ENCODE measurements at places on chromosomes 3 and 15.

DNA sequence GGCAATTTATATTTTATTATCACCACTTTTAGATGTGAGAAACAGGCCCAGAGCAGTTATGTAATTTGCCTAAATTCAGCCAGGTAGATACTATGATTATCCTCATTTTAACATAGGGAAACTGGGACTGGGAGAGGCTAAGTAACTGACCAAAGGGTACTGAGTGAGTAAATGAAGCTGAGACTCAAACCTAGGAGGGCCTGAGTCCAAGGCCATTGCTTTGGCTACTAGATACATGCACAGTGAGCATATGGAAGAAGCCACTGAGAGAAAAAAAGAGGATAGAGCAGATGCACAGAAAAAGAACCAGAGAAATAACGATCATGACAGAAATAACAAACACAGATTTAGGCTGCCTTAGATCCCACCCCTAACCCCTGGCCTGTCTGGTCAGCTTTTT lies 33.6 kb downstream of the USF3 start:
- no peak for DNase-seq

- no peak for DNase-seq
Observed at GRCh38 chr15:77179541-77179998, 108.7 kb upstream of the TSPAN3 start.

DNA sequence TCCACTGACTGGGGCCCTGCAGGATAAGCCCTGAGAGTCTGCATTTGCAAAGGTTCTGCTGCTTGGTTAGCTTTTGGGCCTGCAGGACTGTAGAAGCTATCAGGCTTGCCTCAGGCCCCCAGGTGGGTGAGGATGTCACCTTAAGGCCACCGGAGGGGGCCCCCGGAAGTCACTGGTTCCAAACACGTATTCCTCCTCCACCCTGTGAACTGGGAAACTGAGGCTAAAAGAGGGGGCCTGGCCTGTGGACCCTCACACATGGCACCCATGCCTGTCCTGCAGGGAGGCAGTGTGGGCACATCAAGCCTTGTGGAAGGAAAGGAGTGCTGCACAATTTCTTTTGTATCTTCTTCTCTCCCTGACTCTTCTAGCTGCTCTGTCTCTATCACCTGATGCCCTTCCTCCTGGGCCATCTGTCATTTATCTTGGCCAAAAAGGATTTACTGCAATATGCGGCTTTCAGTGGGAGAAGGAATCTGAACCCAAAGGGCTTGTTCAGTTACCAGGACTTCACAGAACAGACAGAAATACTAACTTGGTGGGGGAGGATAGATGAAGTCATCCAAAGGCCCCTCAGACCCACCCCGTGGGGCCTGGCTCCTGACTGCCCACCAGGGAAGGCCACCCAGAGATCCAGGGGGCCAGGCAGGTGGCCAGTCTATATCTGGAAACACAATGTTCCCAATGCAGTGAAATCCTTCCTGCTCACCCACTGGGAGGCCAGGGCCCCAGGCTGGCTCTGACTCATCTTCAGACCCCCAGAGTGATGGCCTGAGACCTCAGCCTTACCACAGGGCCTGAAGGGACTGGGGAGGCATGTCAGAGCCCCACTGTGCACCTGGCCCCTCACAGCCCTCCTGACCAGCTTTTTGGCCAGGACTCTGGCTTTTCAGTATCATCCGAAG lies 18.3 kb downstream of the UBAP1L start:
- no peak for DNase-seq

DNA sequence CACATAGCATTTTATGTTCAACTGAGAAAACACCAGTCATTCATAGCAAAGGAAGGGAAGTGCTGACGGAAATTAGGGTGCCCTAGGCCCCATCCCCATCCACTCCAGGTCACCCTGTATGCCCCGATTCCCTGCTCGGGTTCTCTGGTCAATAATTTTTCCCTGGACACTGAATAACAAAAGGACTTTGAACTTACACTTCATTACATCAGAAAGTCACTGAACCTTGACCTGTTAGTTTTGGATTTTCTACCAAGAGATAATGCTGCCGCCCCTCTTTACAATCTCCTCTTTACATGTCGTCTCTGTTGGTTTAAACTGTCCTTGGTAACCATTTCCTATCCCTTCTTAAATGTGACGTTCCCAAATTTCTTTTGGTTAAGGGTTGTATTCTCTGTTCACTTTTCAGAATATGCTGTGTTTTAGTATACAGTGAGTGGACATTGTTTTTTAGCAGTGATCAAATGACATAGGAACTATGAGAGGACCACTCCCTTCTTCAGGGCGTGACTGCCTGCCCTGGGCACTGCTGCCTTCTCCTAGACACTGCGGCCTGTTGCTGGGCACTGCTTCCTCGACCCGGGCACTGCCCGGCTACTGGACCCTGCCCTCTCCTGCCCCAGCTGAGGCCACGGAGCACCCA lies 13.6 kb upstream of the AHSG start:
- no peak for DNase-seq

DNA sequence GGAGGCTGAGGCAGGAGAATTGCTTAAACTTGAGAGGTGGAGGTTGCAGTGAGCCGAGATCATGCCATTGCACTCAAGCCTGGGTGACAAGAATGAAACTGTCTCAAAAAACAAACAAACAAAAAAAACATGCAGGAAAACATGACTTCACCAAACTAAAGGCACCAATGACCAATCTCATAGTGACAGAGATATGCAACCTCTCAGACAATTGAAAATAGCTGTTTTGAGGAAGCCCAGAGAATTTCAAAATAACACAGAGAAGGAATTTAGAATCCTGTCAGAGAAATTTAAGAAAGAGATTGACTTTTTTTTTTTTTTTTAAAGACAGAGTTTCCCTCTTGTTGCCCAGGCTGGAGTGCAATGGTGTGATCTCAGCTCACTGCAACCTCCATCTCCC lies 26.1 kb downstream of the NCBP2 start:
- DNase-seq, result no peak

- no peak for DNase-seq
Observed at GRCh38 chr3:153958635-153959595, 162.3 kb upstream of the ARHGEF26 start.

DNA sequence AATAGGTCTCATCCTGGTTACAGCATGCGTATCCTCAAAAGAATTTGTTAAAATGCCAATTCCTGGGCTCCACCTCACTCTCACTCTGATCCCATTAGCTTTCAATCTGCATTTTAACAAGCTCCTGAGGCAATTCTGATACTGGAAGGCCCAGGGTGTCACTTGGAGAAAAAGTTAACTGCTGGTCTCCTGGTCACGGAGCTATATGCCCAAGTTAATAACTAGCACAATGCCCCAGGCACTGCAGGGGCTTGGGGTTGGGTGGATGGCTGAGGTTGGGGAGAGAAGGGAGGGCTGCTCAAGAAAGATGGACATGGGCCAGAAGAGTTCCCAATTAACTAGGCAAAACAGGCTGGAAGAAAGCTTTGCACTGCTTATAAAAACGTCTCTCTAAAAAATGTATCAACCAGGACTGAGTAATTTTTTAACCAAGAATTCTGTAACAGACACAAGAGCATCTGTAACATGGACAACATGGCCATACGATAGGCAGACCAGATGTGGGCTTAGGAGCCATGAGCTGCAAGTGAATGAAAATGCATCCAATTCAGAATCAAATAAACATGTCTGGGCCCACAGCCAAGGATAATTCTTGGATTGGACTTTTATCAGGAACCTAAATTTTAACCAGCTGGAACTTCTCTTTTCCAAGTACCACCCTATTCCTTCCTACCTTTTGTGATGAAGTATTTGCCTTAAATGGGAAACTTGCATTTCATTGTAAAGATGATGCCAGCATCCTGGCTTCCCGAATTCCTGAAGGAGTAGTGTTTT lies 4.2 kb downstream of the IL17RD start:
- DNase-seq, result no peak

DNA sequence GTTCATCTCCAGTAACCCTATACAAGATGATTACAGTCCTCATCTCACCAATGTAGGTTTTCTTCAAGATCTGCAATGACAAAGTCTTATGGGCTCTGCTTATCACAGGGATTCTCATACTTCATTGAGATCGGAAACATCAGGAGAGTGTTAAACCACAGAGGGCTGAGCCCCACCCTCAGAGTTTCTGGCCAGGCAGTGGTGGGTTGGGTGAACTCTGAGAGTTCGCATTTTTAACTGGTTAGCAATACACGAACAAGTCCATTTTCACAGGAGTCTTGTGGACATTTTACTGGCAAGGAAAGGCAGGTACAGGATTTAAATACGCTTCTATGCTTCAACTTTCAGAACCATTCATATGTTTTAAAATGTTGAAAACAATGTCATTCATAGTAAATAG lies 366.7 kb upstream of the ROBO2 start:
- DNase-seq, result no peak

DNA sequence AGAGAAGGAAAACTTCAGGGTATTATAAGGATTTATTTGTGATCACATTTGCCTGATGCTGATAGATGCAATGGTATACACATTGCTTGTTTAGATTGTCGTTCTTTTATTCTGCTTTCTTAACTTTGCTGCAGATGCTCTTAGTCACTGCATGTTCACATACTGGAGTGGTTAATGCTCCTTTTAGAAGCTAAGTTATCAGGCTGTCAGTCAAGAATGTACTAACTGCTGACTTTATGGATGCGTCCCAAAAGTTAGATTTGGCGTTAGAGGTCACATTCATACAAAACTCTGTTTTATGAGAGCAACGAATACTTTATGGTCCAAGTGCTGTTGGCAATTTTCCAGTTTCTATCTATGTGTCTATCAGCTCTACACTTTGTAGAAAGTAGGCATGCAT lies 160.7 kb downstream of the BBX start:
- DNase-seq, result no peak

DNA sequence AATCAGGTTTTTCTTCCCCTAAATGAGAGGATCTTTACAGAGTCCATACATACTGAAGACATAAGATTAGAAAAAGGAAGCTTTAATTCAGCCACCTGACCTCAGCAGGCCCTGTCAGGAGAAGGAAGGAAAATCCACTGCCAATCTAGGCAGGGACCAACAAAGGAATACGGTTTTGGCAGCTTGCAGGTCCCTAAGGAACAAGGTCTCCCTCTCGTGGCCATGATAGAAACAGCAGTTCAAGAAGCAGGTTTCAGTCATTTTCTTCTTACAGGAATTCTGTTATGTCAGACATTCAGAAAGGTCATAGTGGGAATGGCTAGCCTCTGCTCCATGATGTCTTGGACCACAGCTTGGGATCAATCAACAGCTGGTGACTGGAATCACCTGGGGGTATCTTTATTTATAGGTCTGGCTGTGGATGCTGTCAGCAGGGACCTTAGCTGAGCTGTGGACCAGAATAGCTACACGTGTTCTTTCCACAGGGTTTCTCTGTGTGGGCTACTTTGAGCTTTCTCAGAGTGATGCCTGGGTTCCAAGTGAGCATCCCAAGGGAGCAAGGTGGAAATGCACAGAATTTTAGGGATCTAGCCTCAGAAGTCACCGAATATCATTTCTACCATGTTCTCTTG lies 9.4 kb upstream of the CMSS1 start:
- peak; percentile 9 for DNase-seq

DNA sequence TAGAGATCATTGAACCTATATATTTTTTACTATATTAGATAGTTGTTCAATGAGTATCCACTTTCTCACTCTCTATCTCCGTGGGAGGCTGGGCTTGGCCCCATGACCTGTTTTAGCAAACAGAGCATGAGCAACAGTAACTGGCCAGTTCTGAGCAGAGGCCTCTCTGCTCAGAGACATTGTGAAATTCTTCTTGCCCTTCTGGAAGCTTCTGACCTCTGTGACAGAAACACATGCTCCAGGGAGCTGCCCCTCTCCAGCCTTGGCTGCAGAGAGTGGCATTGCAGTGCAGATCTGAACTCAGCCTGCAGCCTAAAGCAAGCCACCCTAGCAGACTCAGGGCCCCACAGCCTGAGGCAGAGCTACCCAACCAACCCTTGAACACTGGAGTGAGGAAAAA lies 20.5 kb downstream of the FAM240A start:
- DNase-seq, result no peak

GRCh38 chr3:64494526-64494925 lies 193.3 kb downstream of the ADAMTS9 start:
- no peak for DNase-seq

- no peak for DNase-seq
Observed at GRCh38 chr15:44570361-44570760, 33.4 kb downstream of the EIF3J start.

GRCh38 chr15:79168922-79169456 lies 78.4 kb upstream of the RASGRF1 start:
- DNase-seq, result no peak

DNA sequence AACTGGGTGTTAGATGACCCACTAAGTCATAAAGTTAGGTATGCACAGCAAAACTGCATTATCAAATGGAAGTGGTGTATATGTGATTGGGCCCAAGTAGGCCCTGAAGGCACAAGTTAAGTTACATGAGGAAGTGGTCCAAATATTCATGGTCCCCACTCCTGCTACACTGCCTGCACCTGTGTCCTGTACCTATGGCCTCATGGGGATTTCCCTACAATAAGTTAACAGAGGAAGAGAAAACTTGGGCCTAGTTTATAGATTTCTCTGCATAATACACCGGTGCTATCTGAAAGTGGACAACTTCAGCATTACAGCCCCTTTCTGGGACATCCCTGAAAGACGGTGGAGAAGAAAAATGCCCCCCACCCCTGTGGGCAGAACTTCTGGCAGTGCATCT lies 41.5 kb downstream of the STRIT1 start:
- no peak for DNase-seq

DNA sequence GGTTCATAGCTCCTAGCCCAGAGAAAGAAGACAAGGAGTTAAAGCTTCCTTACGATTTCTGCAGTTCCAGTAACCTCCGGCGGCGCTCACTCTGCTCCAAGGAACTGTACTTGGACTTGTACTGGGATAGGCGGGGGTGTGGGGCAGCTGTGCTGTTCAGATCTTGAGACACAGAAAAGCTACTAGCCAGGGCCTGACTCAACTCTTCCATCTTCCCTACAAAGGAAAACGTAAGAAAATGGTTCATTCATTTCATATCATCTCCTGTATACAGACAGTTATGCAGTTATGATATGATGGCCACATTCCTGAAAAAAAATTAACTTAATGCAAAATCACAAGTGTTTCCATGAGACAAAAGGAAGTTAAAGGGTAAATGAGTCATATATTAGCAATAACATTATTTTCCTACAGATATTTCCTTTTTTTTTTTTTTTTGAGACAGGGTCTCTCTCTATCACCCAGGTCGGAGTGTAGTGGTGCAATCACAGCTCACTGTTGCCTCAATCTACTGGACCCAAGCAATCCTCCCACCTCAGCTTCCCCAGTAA lies 4.6 kb downstream of the SNUPN start:
- no peak for DNase-seq

DNA sequence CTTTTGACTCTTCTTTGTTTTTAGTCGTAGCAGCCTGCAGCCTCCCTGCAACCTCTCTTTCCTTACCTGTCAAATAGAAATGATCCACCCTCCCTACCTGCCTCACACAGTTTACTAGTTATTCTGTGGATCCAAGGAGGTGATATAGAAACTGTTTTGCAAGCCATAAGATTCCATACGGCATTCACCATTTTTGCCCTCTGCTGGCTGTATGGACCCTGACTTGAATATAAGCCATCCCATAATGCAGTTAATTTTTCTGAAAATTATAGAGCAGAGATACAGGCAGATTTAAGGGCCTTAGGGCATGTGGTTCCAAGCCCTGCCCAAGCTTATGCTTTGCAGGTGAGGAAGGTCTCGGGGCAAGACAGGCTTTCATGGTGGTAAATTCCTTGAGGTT lies 63.8 kb downstream of the CPN2 start:
- DNase-seq, result no peak

- DNase-seq, result no peak
Observed at GRCh38 chr3:62604751-62605351, 231.5 kb upstream of the FEZF2 start.
